ENCODE measurements at places on chromosomes 1 and 21.

DNA sequence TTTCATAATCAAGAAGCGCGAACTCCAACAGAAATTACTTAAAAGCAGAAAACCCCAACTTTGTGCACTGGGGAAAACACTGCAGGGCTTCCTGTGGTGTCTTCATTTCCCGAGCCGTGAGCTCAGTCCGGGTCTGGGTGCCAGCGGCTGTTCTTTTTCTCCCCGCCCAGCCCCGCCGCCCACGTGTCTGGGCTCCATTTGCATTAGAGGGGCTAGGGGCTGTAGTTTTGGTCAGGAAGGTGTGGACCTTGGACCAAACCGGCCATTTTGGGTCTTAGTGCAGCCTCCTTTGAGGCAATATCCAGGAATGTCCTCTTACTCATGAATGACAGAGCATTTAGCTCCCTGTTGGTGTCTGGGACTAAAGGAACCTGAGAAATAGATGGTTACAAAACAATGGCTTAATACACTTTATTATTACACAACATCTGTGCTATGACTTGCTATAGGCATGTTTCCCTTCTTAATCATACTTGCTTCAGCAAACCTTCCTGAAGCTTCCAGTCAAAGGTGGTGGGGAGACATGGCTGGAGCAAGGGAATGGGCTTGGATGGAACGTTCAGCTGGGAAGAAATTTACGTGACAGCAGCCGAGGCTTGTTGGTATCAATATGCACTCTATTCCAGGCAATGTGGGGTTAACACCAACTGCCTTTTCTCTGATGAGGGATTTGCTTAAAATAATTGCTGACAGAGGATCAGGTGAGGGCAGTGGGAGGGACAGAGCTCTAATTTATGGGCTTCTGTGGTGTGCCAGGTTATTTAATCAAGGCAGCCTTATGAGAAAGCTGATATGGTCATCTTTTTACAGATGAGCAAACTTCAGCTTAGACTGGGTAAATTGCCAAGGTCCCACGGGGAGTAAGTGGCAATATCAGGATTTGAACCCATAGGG lies 1.1 kb downstream of the AGTRAP start:
- peak; percentile 51 for ATAC-seq

DNA sequence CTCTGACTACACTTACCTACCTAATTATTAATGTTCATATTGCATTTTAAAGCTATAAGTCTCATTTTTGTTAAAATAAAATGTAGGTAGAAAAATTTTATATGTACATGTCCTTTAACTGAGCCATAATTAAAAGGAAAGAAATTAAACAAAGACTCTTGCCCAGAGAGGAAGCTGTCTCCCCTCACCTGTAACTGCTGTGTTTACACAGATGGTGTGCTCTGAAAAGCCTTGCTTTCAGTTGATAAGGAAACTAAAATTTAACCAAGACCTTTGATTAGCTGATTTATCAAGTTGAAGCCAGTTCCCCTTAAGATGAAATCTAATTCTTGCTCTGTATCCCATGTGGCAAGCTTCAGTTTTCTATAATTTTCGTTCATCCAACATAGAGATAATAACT lies 213.5 kb downstream of the LYPLAL1 start:
- no peak for ATAC-seq

- ATAC-seq, result no peak
Measured at GRCh38 chr1:183385340-183386144, 32.6 kb downstream of the NMNAT2 start.

GRCh38 chr1:109151146-109151990 lies 37.5 kb downstream of the ELAPOR1 start:
- ATAC-seq, result no peak

- no peak for ATAC-seq
Measured at GRCh38 chr1:37167479-37167878, 133.2 kb upstream of the GRIK3 start.

- ATAC-seq, result no peak
Measured at GRCh38 chr1:220701974-220702373, 11.8 kb downstream of the C1orf115 start.

- no peak for ATAC-seq
Measured at GRCh38 chr1:44812822-44813543, 4.7 kb downstream of the BTBD19 start.

DNA sequence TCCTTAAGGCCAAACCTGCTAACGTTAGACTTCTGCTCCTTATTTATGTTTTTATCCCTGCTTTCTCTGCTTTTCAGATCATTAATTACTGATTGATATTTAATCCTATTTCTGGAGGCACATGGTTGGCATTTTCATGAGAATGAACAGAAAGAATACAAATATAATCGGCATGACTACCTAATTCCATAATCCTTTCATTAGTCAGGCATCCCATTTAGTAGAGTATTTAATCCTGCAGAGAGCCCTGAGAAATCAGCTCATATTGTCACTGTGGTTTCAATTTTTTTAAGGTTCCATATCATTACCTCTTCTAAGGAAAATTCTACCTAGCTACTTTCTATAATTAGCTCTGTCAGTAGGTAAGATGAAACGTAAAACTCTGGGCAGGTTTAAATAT lies 238.8 kb downstream of the NCAM2 start:
- ATAC-seq, result no peak

- no peak for ATAC-seq
Measured at GRCh38 chr1:165543532-165544438, at the start of gene LRRC52. Gene LRRC52, plus strand, starts transcription at chr1:165544000. Its CDS starts 297 bp downstream, at chr1:165544297.

- no peak for ATAC-seq
Measured at GRCh38 chr1:228542981-228543380, 55.8 kb downstream of the RNF187 start.

DNA sequence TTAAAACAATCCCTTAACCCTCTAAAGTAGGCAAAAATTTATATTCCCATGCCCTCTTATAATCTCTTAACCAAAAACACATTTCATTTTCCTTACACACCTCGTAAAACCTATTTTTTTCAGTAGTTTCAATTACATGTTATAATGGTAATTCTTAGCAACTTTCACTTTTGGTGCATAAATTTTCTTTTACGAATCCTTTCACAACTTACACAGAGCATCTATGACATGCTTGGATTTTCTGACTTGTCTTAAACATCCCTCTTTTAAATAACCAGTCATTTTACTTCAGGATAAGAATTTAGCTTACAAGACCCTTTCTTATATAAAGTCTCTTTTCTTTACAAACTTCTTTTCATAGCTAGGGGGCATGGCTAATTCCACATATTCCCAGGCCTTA lies 8.9 kb upstream of the MRPL55 start:
- ATAC-seq, result no peak

Measured in activated T-helper 17 cell treated with anti-CD3 and anti-CD28 coated beads, Interleukin-2, amount 50 U/mL, for 72 hours (primary cell).